ENCODE measurements at places on chromosomes 3 and 15.
A peak's percentile ranks its signal among the peaks of the same experiment; 100 is the strongest.

DNA sequence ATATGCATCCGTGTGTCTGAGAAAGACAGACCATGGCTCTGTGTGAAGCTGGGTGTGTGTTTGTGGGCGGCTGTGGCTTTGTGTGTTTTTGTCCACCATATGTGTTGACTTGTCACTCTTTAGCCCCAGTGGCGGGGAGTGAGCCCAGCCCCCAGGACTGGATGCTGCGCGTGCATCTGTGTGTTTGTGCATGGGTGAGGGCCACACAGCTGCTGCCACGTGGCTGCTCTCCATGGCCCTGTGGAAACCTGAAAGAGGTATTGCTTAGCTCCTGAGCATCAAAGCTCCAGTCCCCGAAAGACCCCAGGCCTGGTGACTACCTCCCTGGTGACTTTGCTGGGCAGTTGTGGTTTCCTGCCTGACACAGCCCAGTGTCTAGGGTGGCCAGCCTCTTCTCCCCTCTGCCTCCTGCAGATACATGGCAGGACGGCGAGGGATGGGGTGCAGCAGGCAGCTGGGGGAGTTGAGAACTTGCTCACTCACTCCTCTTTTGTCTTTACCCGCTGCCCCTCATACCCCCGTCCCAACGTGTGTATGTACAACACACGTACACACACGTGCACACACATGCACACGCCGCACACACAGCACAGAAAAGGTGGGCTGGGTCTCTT is 6.5 kb downstream of the EPHB3 start:
- DNase-seq, result peak; percentile 77

- DNase-seq, result no peak
Measured at GRCh38 chr3:112013784-112014143, 15.0 kb downstream of the TAGLN3 start.

DNA sequence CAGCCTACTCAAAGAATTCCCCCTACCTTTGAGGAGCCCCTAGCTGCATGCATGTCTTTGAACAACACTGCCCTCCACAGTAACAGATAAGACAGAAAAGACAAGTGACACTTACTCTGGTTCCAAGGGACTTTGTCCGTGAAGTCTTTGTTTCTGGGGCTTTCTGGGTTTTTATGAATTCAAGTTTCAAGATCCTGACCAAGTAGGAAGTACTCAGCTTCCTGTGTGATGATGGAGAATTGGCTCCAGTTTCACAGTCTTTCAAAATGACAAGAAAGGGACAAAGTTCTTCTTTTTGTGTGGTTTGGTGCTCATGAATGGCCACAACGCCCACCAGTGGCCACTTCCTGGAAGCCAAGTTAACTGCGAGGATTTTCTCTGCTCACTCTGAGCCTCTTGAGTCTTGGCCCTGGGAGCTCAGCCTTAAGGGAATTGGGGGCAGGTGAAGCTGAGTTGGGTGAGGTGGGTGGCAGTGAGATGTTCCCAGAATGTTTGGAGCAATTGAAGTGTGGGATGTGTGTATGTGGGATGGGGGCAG is at the start of gene CCR1:
TSS of gene CCR1 (minus strand) at position 147 of the 538 bp plus-strand sequence. CDS start 4,000 bp downstream, outside the sequence.
- no peak for DNase-seq

DNA sequence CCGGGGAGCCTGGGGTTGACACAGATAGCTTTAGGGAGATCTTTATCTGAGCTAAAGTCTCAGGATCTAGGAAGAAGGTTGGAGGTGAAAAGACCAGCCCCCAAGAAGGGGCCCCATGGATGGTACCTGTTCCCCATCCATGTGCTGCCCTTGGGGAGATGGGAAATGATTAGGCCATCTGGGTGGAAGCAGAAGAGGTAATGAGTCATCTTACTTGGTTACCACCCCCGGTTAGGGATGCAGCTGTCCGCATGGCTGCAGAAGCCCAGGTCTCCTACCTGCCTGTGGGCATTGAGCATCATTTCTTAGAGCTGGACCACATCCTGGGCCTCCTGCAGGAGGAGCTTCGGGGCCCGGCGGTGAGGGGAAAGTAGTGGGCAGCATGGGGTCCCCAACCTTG is 3.1 kb upstream of the CPLX3 start:
- no peak for DNase-seq

DNA sequence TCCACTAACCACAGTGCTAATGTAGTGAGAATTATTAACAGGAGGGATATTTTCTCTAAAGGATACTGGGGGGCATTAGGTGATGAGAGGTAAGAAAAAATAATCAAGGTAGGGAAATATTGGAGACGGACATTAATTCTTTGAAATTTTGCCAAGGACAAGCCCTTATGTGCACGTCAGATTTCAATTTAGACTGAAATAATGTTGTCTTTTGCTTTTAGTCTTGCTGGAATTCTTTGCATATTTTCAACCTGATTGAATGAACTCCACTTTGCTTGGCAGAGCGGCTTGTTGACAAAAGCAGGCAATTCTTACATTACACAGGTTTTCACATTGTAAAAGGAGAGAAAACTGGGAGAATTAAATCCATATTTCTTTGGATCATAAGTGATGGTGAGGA is 25.0 kb upstream of the C3orf52 start:
- no peak for DNase-seq

- DNase-seq, result no peak
Measured at GRCh38 chr15:41578736-41579383, 19.8 kb downstream of the TYRO3 start.

DNA sequence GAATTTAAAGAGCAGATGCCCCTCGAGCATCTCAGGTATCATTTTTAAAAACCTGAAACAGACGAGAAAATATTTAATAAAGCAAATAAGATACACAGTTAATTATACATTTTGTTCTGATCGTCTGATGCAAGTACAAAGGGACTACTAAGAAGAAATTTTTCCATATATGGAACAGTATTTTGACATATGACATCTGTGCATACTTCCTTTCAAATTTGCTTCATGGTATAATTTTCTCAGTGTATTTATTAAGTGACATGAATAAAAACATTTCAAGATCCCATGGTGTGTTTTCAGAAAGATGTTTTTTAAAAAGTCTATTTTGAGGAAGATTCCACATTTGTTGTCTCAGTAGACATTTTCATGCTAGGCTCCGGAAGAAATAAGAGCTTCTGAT is 208.1 kb downstream of the VGLL3 start:
- no peak for DNase-seq

DNA sequence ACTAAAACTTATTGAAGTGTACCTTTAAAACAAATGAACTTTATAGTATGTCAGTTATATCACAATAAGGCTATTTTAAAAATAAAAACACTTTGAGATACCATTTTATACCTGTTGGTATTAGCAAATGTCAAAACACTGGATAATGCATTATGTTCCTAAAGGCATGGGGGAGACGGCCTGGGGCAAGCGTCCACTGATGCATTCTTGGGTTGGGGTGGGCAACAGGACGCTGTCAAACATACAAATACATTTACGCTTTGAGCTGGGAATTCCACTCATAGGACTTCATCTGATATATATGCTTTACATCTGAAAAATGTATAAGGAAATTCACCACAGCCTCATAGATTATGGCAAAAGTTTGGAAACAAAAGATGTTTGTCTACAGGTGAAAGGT is 7.6 kb upstream of the GATA2 start:
- no peak for DNase-seq

Data from posterior cingulate gyrus (tissue), 11 donors.